ENCODE measurements at places on chromosomes 2 and 18.
A peak's percentile ranks its signal among the peaks of the same experiment; 100 is the strongest.

DNA sequence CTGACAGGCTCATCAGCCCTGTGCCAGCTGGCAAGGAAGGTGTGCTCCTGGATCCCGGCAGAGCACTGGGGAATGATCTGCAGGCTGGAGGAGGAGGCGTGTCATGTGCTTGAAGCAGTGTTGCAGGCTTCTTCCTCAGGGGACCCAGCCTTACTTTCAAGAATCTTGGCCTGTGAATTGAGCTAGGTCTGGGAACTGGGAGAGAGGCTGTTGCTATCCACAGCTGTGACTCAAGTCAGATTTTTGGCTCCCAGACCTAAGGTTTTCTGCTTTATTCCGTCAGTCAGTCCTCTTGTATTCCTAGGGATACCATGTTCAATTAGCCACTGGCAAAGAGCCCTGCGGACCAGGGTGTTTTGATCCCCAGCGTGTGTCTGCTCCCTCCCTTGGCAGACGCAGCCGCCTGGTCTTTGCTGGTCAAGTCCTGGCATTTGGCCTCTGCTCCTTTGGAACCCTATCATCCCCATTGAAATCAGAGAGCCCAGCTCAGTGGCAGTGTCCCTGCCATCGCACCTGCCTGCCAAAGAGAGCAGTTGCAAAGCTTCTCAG is 32.4 kb downstream of the ASB1 start:
- no peak for DNase-seq

GRCh38 chr2:217051416-217051815 is 191.6 kb upstream of the TNP1 start:
- no peak for DNase-seq

DNA sequence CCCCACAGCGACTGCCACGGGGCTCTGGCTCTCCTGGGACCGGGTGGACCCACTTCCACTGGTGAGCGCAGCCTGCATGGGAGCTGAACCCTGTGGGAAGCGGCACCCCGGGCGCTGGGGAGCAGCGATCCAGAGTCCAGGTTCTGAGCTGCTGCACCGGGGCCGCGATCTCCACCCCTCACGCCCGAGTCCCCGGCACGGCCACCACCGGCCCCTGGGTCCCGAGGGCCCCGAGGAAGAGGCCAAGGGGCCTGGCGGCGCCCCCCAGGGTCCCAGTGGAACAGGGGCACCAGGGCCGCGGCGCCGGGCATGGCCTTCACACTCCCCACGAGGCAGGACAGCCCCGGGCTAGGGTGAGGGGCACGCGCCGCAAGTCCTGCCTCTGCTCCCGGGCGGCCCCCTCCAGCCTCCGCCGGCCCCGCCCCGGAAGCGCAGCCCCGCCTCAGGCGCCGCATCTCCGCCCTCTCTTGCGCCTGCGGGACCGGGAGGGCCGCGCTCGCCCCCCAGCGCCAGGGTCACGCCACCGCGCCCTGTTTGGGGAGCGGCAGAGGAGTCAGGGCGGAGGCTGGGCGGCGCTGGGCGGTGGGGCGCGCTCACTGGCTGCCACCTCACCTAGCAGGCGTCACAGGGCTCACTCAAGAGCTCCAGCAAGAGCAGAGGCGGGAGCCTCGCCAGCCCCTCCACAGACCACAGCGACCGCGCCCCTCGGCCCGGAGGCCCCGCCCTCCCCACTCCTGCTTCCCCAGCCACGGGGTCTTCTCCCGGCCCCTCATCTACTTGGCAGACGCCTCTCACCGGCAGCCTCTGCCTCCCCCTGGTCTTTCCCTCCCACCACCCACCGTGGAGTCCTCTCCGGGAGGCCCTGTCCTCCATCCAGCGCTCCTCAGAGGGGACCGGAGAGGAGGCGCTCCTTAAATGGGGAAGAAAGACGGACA is 26.8 kb downstream of the THAP4 start:
- DNase-seq = peak; percentile 40

DNA sequence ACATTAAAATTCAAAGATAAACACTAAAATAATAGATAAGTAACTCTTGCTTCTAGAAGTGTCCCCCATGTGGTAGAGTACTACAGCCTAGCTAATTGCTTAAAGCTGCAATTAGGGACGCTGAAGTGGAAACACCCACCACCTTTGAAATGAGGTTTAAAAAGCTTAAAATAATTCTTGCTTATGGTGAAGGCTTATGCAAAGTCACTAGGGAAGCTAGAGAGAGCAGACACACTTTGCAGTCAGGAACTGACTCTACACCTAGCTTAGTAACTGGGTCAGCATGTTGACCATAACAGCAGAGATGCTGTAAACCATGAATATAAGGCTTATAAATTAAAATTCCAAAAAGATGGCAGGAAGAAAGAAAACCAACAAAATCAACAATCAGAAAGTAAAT is 65.4 kb upstream of the DSG1 start:
- no peak for DNase-seq

- no peak for DNase-seq
Observed at GRCh38 chr2:178530625-178531142, 50.4 kb downstream of the PLEKHA3 start.

DNA sequence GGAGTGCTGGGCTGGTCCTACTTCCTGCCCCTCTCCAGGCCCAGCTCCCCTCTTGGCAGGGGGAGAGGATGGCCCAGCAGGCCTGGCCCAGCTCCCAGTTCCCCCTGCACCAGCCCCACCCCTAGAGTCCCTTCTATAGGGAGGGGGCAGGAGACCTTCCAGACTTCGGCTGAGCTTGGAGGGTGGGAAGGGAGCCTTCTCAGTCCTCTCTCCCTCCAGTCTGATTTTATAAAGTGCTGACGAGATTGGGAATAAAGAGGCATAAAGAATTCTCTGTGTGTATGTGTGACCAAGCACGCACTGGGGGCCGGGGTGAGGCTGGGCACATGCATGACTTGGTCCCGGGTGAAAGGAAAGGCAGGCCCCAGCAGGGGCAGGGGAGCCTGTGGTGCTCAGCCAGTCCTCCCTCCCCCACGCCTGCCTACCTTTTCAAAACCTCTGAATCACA is 5.1 kb downstream of the CHPF start:
- DNase-seq = no peak

DNA sequence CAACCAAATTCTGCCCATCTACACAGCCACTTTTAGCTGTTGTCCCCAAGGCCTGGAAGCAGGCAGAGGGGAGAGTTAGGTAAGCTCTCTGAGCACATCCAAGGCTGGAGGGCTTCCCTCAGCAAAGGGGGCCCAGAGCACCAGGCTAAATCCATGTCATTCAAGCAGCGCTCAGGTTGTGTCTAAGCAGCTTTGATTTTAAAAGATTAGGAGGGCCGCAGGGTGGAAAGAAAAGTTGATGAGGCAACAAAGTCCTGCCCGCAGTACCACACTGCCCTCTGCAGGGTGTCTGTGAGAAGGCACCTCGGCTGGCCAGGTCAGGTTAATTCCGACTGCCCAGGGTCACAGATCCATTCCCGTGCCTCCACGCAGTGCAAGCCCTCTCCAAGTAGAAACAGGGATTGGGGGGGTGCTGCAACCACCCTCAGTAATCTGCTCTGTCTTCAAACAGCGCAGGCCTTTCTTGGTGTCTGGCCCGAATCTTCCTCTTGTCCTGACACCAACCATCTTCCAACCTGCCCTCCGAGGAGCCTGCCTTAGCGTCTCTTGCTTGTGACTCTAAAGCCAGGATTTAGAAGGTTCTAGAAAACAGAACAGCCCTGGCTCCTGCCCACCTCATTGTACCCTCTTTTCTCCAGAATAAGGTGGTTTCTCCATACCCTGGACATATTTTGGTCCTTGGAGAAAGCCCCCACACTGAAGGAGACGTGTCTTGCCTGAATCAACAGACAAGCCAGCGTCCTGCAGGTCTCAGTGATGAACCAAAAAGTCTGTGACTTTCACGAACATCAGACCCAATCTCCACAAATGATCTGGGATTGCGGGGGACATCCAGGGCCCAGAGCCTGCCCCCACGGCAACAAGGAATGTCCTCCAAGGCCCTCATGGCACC is 289.2 kb downstream of the TNS1 start:
- no peak for DNase-seq

DNA sequence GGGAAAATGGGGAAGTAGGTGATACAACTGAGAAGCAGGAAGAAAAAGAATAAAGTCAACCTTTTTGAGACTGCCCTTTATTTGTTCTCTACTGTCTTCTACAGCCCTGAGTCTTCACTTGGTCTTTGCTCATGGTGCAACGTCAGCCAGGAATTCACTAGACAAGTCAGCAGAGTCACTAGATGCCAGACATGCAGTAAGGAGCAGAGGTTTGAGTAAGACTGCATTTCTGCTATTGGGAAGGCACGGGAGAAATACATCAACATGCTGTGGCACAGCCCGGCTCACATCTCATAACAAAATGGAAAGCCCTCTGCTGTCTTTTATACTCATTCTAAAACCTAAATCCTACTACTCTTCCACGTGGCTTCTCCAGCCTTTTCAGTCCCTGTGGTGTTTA is 67.1 kb downstream of the PRELID3A start:
- no peak for DNase-seq

- DNase-seq = no peak
Observed at GRCh38 chr2:112880696-112881095, 30.3 kb upstream of the IL37 start.

GRCh38 chr2:190150413-190150812 is 87.9 kb upstream of the MSTN start:
- DNase-seq = no peak

GRCh38 chr18:10365021-10365500 is 89.4 kb upstream of the APCDD1 start:
- no peak for DNase-seq

DNA sequence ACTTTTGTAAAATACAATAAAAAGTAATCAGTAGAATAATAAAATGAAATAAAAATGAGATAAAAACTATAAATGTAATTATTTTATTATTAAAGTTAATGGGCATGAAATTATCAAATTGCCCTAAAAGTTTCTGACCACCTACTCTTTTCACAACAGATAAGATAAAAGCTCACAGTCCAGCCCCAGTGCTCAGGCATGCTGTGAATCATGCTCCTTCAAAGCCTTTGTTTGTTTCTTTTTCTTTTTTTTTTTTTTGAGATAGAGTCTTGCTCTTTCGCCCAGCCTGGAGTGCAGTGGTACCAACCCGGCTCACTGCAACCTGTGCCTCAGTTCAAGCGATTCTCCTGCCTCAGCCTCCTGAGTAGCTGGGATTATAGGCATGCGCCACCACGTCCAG is 181.7 kb downstream of the ANKRD44 start:
- no peak for DNase-seq

- DNase-seq = no peak
Observed at GRCh38 chr2:28153851-28154250, 238.8 kb upstream of the FOSL2 start.

DNA sequence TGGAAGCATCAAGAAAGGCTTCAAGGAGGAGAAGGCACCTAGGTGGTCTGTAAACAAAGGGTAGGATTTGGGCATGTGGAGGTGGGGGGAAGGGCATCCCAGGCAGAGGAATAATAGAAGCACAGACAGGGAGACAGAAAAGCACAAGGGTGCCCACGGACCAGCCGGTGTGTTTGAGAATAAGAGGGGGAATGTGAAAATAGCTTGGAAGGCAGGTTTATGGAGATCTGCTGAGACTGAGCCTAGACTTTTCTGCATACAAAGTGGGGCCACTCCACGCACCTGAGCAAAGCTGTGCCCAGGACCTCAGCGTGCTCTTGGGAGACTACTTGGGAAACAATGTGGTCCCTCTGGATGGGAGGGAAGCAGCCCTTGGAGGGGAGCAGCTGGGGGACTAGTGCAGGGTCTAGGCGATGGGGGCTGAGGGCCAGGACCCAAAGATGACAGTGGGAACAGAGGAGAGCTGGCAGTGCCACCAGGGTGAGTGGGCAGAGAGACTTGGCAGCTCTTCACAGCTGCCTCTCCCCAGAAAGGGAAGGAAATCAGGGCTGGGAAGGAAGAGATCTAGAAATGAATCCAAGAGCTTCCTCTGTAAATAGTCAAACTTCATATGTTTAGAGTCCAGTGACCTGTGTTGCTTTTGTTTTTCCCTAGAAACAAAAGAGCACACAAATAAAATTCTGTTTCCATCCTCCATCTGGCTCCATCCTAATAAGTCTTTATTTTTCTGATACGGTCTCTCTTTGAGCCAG is 110.7 kb upstream of the SMAD7 start:
- DNase-seq = no peak

DNA sequence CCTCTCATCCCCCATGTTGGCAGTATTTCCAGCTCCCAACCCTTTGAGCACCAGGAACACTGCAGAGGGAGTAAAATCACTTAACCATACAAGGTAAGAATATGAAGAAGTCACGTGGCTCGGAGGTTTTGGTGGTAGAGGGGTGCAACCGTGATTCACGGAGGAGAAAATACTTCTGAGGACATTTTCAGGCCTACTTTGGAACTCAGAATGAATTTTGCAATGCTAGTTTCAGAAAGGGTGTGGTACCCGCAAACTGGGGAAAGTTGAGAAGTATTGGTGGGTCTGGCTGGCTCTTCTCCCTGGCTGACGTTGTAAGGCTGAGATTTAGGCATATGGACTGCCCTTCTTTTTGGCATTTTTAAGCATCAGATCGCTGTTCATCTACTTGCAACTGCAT is 442 bp downstream of the SERPINB5 start:
- no peak for DNase-seq

DNA sequence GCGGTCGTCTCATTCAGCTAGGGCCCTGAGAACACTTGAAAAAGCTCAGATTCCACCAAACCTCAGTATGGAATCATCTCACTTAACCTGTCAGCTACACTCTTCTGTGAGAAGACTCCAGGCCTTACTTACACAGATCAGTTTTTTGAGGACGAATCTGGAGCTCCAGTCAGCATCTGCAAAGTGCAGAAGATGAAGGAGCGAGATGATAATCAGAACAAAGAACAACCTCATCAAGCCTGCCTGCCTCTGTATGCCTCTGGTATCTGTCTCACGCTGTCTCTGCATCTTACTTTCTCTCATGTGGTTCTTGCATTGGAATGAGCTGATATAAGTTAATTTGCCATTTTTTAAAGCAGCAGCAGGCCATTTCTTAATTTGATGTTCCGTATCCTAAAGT is 444.1 kb upstream of the LRATD1 start:
- DNase-seq = no peak

- DNase-seq = no peak
Observed at GRCh38 chr18:75267643-75268363, 57.2 kb downstream of the TSHZ1 start.

- no peak for DNase-seq
Observed at GRCh38 chr2:84908948-84909713, 3.7 kb downstream of the TMSB10 start.

- no peak for DNase-seq
Observed at GRCh38 chr2:223591596-223591995, 10.6 kb downstream of the SCG2 start.

DNA sequence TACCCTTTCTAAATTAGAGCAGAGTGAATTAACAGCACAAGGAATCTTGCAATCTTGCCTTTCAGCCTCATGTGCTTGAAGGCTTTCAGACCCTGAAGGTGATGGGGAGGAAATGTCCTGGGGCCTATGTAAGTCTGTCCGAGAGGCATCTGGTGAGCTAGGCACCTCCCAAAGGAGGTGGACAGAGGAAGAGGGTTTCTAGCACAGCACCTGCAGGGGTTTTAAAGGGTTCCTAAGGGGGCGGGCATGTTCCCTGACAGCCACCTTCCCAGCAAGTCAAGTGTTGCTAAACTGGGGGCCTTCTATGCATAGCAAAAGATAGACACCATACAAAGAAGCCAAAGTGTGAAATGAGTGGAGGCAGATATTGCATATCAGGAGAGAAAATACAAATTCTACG is 88.5 kb downstream of the CDH2 start:
- no peak for DNase-seq

GRCh38 chr18:50401888-50402287 is 27.0 kb downstream of the SKA1 start:
- DNase-seq = no peak

GRCh38 chr2:128347701-128348539 is 29.3 kb upstream of the HS6ST1 start:
- DNase-seq = peak; percentile 41

Data from AG09319 (cell line).